ENCODE measurements at places on chromosomes 7 and 10.

GRCh38 chr10:80207768-80208370 lies 2.5 kb upstream of the ANXA11 start:
- no peak for DNase-seq

GRCh38 chr7:80722616-80723195 lies 84.3 kb downstream of the CD36 start:
- DNase-seq, result no peak

- no peak for DNase-seq
Measured at GRCh38 chr10:106147021-106147420, 1017.5 kb downstream of the SORCS1 start.

- DNase-seq, result no peak
Measured at GRCh38 chr7:38658921-38659320, 27.7 kb upstream of the AMPH start.

DNA sequence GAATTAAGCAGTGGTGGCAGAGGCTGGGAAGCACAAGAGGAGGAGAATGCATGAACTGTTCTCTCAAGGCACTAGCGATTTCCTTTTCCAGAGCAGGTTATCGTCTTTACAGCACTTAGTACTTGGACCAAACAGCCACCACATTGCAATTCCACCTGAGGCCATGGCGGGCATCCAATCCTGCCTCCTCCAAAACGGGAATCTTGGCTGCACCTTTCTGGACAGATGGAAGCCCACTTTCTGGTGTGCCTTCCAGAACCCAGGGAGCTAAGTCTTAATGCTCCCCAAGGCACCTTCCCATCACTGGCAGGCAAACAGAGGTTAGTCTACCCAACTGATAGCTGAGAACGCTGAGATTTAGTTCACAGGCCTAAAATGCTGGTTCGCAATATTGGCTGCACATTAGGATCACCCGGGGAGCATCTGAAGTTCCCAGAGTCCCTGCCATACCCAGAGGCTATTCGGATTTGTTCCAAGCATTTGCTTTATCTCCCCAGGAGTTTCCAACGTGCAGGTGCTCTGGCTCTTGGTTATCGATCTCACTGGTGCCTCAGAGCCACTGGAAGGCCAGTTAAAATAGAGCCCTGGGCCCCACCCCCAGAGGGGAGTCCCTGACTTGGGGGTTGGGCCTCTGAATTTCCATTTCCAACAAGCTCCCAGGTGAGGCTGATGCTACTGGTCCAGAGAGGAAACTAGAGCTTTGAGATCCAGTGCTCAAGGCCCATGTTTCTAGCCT lies 62.2 kb downstream of the KCNMA1 start:
- DNase-seq, result no peak

- DNase-seq, result no peak
Measured at GRCh38 chr10:3198900-3199299, 26.3 kb upstream of the PITRM1 start.

GRCh38 chr7:106015381-106016218 lies 52.5 kb downstream of the CDHR3 start:
- DNase-seq, result no peak

DNA sequence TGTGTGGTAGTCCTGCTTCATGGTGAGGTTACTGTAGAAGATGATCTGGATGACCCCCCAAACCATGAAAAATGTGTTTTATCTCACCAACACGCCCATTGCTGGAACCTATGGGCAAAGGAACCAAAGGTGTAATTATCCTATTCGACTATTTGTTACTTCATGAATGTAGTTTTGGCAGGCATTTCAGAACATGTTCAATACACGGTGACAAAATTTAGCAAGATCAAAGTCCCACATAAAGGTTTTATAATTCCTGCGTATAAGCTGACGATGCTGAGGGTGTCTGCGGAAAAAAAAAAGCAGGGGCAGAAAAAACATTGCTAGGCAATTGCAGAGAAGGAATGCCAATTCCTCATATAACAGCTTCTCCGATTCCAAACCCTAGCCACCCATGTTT lies 13.3 kb downstream of the RAPGEF5 start:
- no peak for DNase-seq

DNA sequence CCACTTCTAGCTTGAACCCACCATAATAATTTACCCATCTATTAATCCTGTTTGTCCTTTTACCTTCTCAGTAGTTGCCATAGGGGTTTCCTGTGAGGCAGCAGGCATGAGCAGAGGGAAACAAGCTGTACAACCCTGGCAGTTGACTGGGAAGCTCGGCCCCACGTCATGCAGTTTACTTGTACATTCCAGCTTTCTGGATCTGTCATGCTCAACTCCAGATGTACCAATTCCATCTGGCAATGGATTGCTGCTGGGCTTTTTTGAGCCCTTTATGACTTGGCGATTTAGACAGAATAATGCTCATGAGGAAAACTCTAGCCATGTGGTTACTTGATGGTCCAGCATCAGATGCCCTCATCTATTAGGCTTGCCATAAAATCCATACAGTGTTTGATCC lies 112.5 kb downstream of the GNAI1 start:
- no peak for DNase-seq

- DNase-seq, result no peak
Measured at GRCh38 chr10:13086056-13086455, 13.9 kb upstream of the OPTN start.

GRCh38 chr10:76916536-76916935 lies 721.1 kb downstream of the KCNMA1 start:
- no peak for DNase-seq

- DNase-seq, result no peak
Measured at GRCh38 chr10:14728346-14728745, 46.4 kb downstream of the FAM107B start.

- DNase-seq, result no peak
Measured at GRCh38 chr10:124288486-124288885, 130.2 kb downstream of the OAT start.

DNA sequence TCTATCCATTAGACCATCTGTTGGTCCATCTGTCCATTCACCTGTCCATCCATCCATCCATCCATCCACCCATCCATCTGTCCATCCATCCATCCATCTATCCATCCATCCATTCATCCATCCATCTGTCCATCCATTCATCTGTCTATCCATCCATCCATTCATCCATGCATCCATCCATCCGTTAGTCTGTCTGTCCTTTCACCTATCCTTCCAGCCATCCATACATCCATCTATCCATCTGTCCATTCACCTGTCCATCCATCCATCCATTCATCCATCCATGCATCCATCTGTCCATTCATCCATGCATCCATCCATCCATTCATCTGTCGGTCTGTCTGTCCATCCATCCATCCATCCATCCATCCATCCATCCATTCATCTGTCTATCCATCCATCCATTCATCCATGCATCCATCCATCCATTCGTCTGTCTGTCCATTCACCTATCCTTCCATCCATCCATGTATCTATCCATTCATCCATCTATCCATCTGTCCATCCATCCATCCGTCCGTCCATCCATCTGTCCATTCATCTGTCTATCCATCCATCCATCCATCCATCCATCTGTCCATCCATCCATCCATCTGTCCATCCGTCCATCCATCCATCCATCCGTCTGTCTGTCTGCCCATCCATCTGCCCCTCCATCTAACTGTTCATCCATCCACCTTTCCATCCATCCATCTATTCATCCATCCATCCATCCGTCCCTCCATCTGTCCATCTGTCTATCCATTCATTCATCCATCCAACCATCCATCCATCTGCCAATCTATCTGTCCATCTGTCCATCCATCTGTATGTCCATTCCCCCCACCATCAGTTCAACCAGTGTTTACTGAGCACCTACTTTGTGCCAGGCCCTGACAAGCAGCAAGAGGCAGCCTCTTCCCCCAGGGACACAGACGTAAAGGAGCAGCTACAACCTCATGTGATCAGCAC lies 4.8 kb upstream of the LFNG start:
- DNase-seq, result no peak

DNA sequence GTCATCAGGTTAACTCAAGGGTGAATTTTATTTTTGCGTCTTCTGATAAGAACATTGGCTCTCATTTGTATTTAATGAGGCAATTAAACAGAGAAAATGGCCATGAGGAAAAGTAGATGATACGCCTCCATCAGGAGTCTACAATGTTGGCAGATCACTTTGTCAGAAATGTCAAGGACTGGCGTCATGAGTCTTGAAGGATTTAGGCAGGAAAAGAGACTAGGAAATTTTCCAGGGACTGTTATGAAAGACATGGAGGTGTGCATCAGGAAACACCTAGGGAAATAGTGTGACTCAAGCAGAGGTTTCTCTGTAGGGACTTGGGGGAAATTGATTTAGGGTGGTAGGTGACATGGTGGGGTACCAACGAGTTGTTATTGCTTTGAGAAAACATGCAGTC lies 53.4 kb upstream of the SLC35B4 start:
- no peak for DNase-seq

GRCh38 chr10:92891885-92892690 lies 43.8 kb downstream of the EXOC6 start:
- DNase-seq, result no peak

DNA sequence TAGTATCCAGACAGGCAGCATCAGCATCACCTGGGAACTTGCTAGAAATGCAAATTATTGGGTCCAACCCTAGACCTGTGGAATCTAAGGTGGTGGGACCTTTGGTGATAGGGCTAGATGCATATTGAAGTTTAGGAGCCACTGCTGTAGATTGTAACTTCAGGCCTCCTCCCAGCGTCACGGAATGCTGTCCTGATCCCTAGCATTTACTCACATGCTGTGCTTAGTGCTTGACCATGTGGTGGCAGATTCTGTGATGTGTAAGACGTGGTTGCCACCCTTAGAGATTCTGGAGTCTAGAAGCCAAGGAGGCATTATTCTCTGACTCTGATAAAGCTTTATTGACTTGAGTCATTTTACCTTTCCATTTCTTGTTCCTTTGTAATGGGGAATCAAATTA lies 13.5 kb downstream of the AHR start:
- no peak for DNase-seq

- no peak for DNase-seq
Measured at GRCh38 chr10:48406204-48406603, 99.7 kb downstream of the MAPK8 start.

DNA sequence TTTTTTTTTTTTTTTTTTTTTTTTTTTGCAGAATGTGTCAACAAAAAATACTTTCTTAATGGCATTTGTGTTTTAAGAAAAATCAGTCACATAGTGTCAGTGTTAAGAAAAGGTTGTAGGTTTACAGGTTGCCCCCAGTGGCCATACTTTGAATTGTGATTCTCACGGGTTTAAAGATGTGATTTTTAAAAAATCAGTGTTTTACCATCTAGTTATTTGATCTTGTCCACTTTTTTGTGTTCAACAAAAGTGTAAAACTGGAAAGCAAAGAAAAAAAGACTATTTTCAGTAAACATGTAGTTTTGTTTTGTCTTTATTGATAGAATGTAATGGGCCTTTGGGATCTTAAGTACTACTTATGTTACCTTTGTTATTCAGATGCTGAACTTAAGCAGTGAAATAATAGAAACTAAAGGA lies 25.7 kb downstream of the SUV39H2 start:
- no peak for DNase-seq

GRCh38 chr7:115230882-115231571 lies 309.1 kb downstream of the MDFIC start:
- DNase-seq, result no peak

- no peak for DNase-seq
Measured at GRCh38 chr7:16594676-16595075, 50.9 kb downstream of the ANKMY2 start.

- DNase-seq, result no peak
Measured at GRCh38 chr7:33627741-33628140, 277.6 kb upstream of the BMPER start.

DNA sequence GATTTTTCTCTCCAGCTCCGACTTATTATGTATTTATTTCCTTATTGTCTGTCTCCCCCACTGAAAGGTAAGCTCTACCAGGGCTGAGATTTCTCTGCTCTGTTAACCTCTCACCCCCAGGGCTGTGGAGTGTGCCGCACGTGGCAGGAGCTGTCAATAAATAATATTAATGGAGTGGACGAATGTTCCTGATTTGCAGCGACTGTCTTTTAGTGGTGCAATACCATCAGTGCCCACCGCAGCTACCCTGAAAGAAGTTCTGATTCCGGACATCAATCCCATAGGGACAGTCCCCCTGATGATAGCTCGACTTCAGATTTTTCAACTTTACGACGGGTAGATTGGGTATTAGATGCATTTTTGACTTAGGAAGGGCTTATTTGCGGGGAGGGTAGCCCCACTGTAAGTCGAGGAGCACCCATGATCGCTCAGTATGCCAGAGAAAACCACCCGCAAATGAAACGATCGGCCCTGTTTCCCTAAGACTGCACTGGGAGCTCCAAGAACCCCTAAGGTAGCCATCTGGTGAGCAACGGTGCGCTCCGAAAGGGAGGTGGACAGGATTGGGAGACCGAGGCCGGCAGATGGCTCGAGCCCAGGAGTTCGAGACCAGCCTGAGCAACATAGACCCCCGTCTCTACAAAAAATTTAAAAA lies 986 bp upstream of the PPP2R2D start:
- no peak for DNase-seq

DNA sequence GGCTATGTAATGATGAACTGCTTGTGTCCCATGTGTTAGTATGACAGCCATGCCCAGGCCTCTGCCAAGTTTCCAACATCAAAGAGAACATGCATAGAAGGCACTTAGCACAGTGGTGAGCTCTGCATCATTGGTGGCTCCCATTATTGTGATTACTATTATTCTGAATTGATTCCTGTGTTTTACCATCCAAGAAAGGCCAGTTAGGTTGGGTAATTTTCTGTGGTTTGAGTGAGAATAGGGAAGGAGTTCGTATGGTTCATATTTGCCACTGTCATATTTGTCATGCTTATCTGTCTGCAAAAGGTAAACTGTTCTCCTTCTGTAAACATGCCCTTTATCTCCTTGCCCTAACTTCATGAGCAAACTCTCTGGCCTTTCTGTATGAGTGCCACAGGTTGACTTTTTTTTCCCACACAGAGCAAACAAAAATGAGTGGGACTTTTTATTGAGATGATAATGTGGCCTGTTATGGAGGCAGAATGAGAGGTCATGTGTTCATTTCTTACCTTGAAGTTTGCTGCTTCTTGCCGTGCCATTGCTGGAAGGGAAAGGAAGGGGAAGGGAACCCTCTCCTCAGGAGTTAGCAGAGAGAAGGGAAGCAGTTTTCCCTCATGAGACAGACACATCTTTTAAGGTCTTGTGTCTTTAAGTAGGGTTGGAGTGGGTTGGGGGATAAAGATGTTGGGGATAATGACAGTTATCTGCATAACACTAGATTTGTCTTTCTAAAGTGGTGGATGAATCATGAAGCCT lies 301.9 kb downstream of the LRMDA start:
- no peak for DNase-seq

- no peak for DNase-seq
Measured at GRCh38 chr10:88616250-88616977, 29.9 kb downstream of the LIPJ start.

GRCh38 chr7:159084069-159084801 lies 60.4 kb downstream of the VIPR2 start:
- DNase-seq, result no peak

- no peak for DNase-seq
Measured at GRCh38 chr7:147308539-147308938, 1191.9 kb downstream of the CNTNAP2 start.

GRCh38 chr10:112247791-112248190 lies 35.4 kb upstream of the TECTB start:
- DNase-seq, result no peak

GRCh38 chr7:41869997-41870396 lies 167.1 kb upstream of the INHBA start:
- no peak for DNase-seq
